ENCODE measurements at places on chromosomes 11 and 22. TPM values are rescaled to one million over a fixed set of nuclear protein-coding genes. Genes with fewer than 3 reads are reported as not detected.

The CD248 gene
- total RNA-seq, result 174 TPM

The OR5B21 gene
- total RNA-seq, result not detected

The DHCR7 gene
- total RNA-seq, result 55.3 TPM

The UEVLD gene
- total RNA-seq, result 29.0 TPM

The OR10A2 gene
- total RNA-seq, result not detected

The PSMD13 gene
- 94.1 TPM for total RNA-seq
